ENCODE measurements at places on chromosomes 2 and 18.

DNA sequence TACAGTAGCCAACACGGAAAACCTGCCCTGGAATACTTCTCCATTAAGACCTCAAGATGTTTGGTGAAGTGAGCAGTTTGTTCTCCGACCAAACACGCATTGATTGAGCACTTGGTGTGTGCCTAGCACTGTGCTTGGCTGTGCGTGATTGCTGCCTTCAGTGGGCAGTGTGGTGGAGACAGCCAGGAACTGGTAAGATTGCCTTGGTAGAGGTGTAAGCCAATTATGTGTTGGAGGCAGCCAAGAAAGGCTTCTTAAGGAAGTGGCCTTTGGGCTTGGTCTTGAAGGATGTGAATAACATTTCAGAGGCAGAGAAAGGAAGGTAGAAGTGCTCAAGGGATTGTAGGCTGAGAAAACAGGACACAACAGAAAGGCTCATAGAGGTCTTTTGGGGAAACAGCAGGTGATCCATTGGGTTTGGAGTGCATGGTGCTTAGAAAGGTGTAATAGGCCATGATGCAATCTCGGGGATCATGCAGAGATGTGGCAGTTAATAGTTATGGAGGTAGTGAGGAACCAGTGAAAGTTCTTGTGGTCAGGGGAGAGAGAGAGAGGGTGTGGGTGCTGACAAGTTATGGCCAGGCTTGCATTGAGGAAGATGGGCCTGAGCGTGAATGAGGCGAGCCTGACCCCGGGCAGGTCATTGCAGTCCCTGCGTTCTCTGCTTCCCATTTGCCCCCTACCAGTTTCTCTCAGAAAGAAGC lies 6.3 kb downstream of the B3GNT2 start:
- DNase-seq = no peak

DNA sequence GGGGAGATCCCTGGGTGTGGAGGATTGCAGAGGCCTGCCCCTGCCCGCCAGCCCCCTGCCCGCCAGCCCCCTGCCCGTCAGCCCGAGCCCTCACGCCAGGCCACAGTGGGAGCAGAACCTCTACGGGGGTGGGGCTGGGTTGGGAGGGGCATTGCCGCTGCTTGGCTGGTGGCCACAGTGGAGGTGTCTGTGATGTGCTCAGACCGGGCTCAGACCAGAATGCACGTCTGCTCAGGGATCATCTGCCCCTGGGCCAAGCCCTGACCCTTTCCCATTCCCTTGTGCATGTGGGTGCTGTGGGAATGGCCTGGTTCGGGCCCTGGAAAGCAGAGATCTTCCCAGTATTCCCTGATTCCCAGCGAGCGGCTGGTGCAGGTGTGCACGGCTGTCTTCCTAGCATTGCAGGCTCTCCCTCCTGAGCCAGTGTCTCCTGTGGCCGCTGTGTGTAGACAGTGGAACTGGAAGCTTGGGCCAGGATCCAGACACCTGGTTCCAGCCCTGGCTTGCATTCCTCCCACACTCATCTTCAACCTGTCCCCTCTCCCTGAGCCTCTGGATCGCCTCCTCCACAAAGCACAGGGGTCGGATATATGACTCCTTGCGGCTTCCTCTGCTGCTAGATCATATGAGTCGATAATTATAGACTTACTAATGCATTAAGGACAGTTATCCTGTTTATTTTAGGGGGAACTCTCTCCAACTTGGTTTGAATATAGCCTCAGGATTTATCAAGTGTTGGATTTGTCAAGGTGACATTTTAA lies 161.6 kb downstream of the LDLRAD4 start:
- no peak for DNase-seq

GRCh38 chr18:56089612-56090258 lies 501.7 kb upstream of the TCF4 start:
- no peak for DNase-seq

DNA sequence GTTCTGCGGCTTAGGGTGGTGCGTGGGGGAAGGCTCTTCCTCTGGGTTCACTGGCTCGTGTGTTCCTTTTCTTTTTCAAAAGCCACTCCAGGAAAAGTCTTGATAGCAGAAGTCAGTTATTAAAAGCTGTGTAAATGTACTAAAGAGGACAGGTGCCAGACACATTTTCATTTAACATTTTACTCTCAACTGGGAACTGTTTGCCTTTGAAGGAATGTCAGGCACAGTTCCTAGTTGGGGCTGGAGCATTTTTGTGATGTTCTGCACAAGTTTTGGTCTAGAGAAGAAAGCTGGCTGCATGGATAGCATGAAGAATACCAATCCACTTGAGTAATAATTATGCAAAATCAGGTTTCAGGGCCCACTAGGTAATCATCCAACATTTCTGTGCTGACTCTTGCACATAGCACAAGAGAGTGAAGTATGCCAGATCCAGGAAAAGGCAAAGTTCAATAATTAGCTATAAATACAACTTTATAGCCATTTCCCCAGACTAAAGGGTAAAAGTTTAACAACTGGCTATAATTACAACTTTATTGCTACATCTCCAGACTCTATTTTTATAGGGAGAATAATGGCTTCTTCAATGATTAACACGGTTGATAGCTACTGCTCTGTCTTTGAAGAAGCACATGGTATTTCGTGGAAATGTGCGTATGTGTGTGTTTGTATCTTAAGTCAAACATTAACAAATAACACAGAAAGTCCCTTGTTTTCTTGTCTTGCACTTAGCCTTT lies 16.2 kb downstream of the SCYGR8 start:
- no peak for DNase-seq

GRCh38 chr18:26383454-26384270 lies 157.4 kb downstream of the TAF4B start:
- no peak for DNase-seq

DNA sequence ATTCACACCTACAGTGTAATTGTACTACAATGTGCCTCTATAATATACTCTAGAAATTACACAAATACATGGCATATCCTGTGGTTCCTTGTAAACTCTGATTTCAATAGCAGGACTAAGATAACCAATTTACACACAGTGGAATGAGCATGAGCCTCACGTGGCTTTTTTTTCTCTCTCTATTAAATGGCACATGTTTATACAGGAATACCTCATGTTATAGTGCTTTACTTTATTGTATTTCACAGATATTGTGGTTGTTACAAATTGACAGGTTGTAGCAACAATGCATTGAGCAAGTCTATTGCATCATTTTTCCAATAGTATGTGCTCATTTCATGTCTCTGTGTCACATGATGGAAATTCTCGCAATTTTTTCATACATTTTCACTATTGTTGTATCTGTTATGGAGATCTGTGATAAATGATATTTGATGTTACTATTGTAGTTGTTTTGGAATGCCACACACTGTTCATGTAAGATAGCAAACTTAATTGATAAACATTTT lies 260.0 kb downstream of the FSIP2 start:
- no peak for DNase-seq

DNA sequence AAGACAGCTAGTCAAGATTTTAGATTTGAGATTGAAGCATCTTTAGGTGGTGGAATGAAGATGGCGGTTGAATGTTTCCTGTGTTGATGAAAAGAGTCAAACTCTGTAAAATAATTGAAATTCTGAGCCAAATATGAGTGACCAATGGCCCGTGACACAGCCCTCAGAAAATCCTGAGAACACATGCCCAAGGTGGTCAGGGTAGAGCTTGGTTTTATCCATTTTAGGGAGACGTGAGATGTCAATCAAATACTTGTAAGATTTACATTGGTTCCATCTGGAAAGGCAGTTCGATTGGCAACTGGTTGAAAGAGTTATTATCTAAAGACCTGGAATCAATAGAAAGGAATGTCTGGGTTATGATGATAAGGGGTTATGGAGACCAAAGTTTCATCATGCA lies 198.0 kb upstream of the AGAP1 start:
- DNase-seq = no peak

DNA sequence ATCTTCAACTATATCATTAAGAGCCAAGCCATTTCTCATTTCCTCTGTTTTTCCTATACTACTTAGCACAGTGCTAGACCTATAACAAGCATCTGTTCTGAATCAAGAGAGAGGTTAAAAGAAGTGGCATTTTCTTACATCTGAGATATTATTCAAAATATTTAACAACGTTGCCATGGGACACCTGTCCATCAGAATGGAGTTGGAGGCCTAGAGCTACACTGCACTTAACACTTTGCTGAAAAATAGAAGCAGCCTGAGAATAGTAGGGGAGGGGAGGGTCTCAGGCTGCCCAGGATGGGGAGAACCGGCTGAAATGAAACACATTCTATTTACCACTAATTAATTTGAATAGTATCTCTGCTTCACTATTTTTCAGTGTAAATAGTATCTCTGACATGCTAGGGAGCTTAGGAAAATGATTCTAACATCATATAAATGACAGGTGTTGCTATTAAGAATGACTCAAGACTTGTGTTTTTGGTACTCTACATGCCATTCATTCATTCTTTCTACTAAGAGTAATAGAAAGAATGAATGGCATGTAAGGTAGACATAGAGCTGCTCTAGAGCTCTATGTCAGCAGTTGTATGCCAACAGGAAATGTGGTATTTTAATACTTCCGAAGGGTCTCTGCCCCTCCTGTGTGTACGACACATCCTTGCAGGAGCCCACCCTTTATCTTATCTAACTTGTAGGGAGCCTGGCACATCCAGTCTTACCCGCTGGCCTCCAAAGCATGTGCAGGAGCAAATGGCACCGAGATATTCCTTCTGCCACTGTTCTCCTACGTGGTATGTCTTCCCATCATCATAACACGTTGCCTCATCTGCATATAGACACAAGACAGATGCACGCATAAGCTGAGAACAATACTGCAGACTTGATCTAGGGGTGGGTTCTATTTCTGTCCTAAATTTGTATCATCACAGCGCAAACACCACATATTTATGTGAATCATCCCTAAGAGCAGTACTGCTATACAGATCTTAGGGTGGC lies 52.6 kb downstream of the ATIC start:
- DNase-seq = no peak

GRCh38 chr2:40361478-40361877 lies 90.4 kb downstream of the SLC8A1 start:
- DNase-seq = no peak

DNA sequence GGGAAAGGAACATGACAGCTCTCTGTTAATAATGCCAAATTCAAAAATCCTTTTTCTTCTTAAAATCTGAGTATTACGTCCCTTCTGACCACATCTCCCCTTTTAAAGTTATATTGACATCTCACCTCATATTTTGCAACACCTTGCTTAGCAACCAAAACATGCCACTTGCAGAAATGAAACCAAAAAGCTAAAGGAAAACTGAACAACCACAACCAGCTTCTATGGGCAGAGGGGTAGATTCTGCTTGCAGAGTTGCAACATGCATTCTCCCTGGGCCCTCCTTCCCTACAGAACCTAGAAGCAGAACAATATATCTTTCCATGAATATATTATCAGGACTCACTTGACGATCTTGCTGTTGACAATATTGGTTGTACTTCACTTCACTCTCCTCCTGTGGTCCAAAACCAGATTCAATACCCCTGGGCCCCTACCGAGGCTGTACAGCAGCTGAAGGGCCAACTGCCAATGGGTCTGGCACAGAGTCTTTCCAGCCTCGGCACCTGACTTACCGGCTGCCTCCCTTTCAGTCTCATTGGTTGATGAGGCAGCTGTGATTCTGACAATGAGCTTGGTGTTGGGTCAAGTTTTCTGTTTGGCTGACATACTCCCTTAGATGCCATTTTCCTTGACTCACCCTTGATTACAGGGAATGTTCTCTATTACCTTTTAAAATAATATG lies 616.6 kb downstream of the ZEB2 start:
- no peak for DNase-seq

DNA sequence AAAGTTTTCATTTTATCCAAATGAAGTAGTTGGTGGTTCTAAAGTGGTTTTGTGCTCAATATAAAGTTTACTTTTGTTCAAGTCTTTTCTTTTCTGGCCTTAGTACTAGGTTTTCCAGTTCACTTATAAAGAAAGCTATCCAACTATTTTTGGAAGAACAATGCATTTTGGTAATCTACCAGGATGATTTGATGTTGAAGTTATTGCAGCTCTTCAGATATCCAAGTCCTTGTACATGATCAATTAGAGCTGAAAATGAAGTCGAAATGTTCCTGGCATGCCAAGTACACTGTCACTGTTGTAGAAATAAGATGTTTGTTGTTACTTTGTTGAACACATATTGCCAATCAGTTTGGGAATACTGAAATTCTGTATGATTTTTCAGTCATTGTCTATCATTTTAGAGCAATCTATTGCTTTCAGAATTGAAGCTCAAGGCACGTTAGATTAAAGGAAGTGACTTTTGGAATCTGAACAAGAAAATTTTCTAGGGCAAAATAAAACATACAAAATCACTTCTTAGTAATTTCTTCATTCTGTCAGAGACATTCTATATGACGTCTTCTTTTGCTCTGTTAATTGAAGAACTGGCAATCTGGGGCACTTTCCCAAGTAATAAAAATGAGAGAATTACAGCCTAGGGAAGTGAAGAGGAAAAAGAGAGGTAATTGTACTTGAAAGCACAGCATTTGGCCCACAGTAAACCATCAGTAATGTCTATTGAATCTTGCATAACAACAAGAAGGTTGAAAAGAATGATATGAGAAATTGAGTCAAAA lies 232.3 kb downstream of the MREG start:
- DNase-seq = no peak

DNA sequence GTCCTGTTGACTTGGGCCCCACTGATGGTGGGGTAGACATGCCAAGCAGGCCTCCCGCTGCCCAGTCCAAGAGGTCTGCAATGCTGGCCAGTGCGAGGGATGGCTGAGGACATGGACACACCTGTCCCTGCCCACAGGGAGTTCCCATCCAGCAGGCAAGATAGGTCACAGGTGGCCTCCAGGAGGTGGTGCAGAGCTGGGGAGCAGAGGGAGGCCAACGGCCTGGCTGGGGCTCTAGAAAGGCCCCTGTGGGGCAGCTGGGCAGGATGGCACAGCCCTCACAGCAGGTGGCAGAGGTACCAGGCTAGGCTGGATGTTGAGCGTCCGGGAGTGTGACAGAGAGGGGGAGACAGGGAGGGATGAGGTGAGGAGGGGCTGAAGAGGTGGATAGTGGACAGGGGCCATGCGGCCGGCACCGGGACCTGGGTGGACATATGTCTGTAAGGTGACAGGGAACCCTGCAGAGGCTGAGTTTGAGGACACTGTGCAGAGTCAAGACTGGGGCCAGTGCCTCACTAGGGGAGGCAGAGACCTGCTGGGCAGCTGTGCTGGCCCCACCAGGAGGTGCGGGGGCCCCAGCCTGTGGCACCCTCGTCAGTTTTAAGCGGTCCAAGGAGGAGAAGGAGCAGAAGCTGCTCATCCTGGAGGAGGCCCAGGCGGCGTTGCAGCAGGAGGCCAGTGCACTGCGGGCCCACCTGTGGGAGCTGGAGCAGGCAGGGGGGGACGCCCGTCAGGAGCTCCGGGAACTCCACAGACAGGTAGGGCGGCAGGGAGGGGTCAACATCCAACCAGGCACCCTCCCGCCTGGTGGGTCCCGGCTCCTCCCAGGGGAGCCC lies 34.3 kb upstream of the SNED1 start:
- DNase-seq = no peak

DNA sequence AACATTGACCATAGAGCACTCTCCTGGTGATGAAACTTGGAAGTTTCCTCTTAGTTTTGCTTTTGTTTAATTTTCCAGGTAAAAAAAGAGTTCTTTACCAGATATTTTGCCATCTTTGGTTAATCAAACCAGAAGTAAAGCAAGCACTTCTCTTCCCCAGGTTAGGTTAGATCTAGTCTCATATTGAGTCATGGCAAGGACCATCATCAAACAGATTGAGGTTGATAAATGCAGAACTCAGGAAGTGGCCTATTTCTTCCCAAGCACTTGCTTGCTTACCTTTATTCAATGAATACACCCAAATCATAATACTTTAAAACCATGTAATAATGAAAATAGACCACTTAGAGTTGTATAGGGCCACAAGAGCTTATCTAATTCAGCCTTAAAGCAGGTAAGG lies 23.4 kb downstream of the DNAH6 start:
- DNase-seq = no peak
